ENCODE measurements at places on chromosomes 2 and 18. TPM values are rescaled to one million over a fixed set of nuclear protein-coding genes. Genes with fewer than 3 reads are reported as not detected.

Gene SLC23A3
- total RNA-seq = 4.4 TPM

GRCh38 chr18:57859314-57859713 is 56.2 kb upstream of the ATP8B1 start:
- H3K27me3 ChIP-seq = no peaks in the 10 kb centered on the region
- no peak overlapping the region for H3K4me3 ChIP-seq
- no peak for DNase-seq
- no peaks in the 10 kb centered on the region for H3K4me1 ChIP-seq
- no peak overlapping the region for H3K27ac ChIP-seq

Gene HOXD13
- not detected for total RNA-seq

GRCh38 chr2:195830968-195831950 is 174.2 kb downstream of the SLC39A10 start:
- no peaks in the 10 kb centered on the region for H3K36me3 ChIP-seq
- no peak overlapping the region for H3K27ac ChIP-seq
- no peaks in the 10 kb centered on the region for H3K27me3 ChIP-seq
- no peak for DNase-seq
- H3K4me1 ChIP-seq = no peaks in the 10 kb centered on the region

- H3K27me3 ChIP-seq = no peaks in the 10 kb centered on the region
- no peak overlapping the region for H3K4me3 ChIP-seq
- H3K4me1 ChIP-seq = no peaks in the 10 kb centered on the region
These were observed 743.6 kb downstream of the KCNJ3 start for GRCh38 chr2:155442088-155442487.

DNA sequence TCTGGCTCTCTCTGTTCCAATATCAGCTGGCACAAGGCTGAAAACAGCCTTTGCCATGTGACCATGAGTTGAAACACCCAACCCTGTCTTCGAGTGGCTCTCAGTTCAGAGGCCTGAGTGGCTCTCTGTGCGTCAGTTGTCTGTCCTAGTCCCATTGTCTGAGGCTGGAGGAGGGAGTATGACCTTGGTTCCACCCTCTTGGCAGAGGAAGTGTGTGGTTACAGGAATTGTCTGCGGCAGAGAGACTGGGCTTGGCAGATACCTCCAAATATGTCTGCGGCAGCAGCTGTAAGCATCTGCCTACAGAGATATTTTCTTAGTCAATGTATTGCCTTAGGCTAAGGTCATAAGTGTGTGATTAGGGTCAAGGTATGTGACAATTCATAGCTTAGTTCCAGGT is 32.6 kb downstream of the CNGA3 start:
- no peak overlapping the region for H3K4me3 ChIP-seq
- no peak overlapping the region for H3K27ac ChIP-seq
- no peak for DNase-seq
- peaks cover 9% of the 10 kb centered on the region for H3K4me1 ChIP-seq
- H3K36me3 ChIP-seq = no peaks in the 10 kb centered on the region

GRCh38 chr18:32717126-32717525 is 55.7 kb downstream of the KLHL14 start:
- no peaks in the 10 kb centered on the region for H3K36me3 ChIP-seq
- H3K27me3 ChIP-seq = no peaks in the 10 kb centered on the region
- H3K27ac ChIP-seq = no peak overlapping the region
- no peak for DNase-seq

Gene ADCYAP1
- not detected for total RNA-seq

- no peak overlapping the region for H3K4me3 ChIP-seq
- no peaks in the 10 kb centered on the region for H3K27me3 ChIP-seq
- no peak for DNase-seq
These were observed 677.5 kb upstream of the FSHR start for GRCh38 chr2:49831698-49832367.

Gene KHK
- 11.5 TPM for total RNA-seq

DNA sequence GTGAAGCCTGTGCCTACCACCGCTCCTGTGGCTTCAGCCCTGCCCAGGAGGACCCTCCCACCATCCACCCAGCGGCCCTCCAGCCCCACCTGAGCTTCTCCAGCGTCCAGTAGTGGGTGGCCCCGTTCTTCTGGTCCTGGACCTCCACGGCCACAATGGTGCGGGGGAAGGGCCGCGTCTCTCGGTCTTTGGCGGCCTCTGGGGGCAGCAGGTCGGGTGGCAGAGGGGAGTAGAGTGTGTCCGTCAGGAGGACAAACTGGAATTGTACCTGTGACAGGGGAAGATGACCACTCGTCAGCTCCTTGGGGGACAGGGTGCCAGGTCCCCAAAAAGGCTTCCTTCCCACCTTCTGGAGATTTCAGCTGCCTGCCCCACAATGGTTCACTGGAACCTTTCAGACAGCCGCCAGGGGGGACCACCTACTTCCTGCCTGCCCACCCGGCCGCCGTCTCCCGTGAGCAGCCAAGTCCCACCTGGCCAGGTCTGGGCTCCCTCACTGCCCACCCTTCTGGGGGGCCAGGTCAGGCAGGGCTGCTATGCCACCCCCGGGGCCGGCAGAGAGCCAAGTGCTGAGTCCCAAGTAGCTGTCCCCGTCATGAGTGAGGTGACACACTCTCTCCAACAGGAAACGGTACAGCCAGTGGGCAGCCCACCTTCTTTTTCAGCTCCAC is 59.3 kb downstream of the KIF1A start:
- H3K27ac ChIP-seq = no peak overlapping the region
- no peaks in the 10 kb centered on the region for H3K27me3 ChIP-seq
- no peak for DNase-seq
- no peaks in the 10 kb centered on the region for H3K4me1 ChIP-seq
- no peaks in the 10 kb centered on the region for H3K36me3 ChIP-seq
- H3K4me3 ChIP-seq = no peak overlapping the region
